ENCODE measurements at places on chromosomes 12 and 14.

DNA sequence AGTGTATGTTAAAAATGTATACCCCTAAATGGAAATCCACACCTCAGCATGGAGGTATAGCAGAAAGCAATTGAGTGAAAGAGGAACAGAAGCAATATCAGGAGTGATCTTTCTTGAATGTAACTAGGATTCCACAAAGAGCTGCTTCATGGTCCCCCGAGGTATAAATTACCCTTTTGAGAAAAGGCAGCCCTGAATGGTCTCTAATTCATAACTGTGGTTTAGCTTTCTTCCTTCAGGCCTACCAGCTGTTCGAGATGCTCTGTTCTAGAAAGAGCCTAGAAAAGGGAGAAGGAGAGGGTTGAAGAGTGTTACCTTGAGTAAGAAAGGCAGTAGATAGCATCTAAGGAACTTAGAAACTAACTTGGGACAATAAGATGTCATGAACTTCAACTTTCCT lies 42.9 kb upstream of the CSRNP2 start:
- DNase-seq = no peak

GRCh38 chr14:73924337-73924736 lies 25.6 kb downstream of the FAM161B start:
- DNase-seq = no peak

DNA sequence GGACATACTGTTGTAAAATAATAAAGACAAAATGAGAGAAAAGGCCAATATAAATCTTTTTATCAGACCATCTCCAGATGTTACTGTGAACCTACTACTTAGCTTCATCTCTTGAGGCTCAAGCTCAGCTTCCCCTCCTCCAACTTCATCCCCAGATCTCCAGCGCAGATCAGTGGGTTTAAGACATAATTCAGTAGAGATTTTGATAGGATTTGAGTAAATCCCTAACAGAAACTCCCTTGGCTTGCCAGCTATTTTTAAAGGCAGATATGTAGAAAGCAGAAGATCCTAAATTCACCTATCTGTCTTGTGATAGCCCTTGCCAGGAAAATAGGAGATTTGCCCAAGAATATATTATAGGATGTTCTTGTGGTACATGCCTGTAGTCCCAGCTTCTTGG lies 236.7 kb downstream of the FBXL14 start:
- no peak for DNase-seq

DNA sequence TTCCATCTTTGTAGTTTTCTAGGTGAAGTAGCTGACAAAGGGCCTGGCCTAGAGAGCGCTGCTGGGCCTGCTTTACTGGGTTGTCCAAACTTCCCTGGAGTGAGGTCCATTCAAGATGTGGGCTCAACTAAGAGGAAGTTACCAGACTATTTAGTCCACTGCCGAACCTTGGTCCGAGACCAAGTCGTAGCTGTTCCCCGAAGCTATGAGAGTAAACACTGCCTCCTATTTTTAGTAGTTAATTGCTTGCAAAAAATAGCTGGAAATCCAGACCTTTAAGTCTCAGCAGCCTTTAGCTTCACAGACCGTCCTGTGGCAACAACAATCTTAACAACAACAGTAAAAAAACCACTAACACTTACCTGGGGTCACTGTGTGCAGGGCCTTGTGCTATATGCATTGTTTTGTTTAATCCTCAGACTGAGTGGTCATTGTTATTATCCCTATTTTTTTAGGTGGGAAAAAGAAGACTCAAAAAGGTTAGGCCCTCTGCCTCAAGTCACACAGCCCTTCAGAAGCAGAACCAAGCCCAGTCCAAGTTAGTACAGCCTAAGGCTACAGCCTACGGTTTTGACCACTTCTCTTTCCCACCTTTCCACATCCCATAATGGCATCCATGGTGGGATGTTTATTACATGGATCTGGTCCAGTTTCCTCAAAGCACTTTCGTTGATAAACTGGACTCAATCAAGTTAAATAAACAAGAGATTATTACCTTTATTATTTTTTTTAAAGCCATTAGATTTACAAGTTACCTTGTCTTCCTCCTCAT lies 30.6 kb downstream of the SOCS2 start:
- no peak for DNase-seq

GRCh38 chr12:68831272-68831671 lies 23.3 kb downstream of the MDM2 start:
- no peak for DNase-seq

DNA sequence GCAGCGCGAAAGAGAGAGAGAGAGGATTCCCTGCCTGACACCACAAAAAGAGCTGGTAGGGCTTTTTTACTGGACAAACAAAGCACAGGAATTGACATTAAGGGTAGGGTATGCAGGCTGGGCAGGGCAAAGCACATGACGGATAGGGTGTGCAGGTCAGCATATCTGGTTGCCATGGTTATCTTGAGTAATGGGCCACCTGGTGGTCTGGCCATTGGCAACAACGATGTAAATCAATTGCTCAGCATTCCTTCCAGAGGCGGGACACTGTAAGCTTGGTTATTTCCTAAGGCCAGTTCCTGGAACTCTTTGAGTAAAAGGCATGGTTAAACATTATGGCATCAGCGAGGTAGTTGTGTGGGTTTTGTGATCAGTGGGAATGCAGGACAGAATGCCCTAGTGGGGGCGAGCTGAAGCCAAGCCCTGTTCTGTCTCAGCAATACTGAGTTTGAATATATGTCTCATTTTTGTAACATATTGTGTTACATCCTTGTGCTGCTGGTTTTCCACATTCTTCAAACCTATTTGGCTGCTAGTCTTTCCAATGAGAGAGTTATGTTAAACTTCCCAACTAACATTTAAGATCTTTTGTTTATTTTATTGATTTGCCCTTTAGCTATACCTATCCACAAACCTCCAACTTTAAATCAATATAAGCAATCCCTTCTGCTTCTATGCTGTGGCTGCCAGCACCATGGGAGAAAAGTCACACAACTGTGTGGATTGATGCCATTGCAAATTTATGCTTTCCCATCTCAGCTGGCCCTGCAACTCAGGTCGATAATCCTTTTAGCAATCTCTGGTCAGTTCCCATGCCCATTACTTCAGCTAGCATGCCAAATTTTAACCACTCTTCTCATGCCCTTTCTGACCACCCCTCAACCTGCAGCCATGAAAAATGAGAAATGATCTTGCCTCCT lies 396.7 kb upstream of the PDE3A start:
- DNase-seq = no peak

DNA sequence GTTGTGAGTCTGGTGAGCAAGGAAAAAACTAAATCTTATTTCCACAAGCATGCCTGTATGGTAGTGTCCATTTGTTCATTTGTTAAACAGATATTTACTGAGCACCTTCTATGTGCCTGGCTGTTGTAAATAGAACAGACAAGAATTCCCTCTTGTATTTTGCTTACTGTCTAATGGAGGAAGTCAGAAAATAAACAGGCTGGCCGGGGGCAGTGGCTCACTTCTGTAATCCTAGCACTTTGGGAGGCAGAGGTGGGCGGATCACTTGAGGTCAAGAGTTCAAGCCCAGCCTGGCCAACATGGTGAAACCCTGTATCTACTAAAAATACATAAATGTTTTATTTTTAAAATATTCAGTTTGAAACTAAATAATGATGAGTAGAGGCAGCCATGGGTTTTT lies 79.3 kb downstream of the GTF2A1 start:
- no peak for DNase-seq

DNA sequence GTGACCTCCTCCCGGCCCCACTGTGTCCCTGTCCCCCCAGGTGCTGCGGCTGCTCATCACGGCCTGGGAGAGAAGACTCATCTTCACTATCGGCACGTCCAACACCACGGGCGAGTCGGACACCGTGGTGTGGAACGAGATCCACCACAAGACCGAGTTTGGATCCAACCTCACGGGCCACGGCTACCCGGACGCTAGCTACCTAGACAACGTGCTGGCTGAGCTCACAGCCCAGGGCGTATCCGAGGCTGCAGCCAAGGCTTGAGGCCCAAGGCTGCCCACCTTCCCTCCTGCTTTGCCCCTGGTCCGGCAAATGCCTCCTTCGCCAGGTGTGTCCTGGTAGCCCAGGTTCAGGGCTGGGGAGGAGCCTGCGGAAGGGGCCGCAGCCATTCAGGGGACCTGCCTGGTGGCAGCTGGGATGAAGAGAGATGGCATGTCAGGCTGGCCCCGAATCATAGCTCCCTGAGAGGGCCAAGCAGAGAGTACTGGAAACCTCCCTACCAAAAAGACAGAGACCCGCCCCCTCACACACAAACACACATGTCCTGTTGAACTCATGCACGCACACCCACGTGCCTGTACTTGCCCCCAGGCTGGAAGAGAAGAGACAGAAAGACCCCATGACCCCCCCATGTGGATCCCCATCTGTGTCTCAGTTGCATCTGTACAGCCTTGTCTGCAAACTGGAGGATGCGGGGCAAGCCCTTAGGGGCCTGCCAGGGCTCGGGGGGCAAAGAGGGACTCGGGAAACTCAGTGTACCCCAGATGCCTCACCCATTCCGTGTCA lies 38.7 kb downstream of the RASAL1 start:
- DNase-seq = no peak

- DNase-seq = no peak
Observed at GRCh38 chr14:67513631-67514108, 19.4 kb upstream of the PLEKHH1 start.
